ENCODE measurements at places on chromosomes 6 and 20.

GRCh38 chr6:121510568-121511177, 75.2 kb downstream of the GJA1 start:
- peak; percentile 74 for DNase-seq

DNA sequence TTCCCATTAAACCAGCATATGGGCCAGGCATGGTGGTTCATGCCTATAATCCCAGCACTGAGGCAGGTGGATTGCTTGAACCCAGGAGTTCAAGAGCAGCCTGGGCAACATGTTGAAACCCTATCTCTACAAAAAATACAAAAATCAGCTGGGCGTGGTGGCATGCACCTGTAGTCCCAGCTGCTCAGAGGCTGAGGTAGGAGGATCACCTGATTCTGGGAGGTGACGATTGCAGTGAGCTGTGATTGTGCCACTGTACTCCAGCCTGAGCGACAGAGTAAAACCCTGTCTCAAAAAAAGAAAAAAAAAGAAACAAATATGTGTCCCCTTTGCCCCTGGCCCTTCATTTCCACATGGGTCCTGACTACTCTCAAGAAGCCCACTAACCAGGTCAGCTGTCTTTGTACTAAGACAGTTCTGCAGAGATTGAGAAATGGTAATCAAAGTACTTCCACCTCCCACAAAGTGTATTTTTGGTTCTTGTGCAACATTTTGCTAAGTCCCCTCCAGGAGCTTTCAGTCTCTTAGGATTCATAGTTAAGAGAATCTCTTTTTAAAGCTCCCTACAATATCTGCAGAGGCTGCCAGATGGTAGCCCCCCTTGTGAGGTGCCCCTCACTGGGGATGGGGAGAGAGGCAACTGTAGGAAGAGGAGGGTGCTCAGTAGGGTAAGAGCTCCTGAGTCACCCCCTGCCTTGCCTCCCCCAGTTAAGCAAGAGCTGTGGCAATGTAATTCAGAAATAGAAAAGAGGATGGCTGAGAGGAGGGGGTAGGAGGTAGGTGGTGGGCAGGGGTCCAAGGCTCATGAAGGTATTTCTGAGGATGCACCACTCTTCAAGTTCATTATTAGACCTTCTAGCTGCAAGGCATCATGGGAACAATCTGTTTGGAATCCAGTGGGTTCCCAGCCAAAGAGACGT, 16.5 kb upstream of the WFDC2 start:
- no peak for DNase-seq

GRCh38 chr6:24927277-24927955, 8.3 kb downstream of the RIPOR2 start:
- no peak for DNase-seq

DNA sequence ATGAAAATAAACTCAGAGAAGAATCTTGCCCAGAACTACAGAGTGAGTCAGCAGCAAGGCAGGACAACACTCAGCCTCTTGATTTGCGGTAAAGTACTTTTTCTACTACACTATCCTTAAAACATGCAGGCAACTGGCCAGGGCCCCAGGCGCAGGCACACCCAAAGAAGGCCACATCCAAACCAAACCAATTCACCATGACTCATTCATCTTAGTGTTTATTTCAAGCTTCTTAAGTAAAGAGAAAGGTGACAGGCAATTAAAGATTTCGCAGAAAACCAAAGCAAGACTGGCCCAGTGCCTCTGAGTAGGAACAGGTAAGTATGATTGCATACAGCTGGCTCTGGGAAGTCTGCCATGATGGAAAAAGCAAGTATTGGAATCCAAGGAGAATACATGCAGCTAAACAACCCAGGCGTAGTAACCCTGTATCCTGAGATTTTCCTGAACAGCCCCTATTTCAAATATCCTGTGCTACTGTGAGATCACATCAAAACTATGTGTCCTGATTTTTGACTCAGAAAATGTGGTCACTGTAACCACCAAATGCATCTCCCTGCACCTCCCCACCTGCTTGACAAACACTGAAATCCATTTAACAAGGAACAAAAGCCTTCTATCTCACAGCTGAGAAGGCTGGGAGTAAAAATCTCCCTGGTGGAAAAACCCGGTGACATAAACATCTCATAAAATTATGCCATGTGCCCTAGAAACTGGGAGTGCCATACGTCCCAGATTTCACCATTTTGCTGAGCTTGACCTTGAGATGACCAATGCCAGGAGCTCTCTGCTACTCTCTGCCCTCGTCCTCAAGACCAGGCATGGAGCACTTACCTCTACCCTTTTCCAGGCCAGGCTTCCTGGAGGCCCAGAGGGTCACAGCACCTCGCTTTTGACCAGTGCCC, 12.4 kb downstream of the WFDC3 start:
- peak; percentile 94 for DNase-seq

DNA sequence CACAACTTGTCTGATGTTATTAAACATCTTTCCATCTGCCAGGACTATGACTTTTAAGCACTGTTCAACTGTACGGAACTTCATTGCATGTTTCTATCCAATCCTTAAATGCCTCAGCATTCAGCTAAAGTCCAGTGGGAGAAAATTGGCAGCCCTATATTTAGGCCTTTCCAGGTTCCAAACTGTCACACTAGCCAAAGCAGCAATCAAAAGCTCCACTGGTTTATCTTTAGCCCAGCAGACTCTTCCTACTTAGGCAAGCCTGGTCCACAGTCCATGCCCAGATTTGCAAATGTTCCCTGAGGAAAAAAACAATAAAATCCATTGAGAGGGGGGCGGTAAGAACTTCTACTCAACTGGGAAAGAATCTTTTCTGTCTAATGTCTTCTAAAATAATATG, 349.1 kb upstream of the GJE1 start:
- DNase-seq, result no peak

DNA sequence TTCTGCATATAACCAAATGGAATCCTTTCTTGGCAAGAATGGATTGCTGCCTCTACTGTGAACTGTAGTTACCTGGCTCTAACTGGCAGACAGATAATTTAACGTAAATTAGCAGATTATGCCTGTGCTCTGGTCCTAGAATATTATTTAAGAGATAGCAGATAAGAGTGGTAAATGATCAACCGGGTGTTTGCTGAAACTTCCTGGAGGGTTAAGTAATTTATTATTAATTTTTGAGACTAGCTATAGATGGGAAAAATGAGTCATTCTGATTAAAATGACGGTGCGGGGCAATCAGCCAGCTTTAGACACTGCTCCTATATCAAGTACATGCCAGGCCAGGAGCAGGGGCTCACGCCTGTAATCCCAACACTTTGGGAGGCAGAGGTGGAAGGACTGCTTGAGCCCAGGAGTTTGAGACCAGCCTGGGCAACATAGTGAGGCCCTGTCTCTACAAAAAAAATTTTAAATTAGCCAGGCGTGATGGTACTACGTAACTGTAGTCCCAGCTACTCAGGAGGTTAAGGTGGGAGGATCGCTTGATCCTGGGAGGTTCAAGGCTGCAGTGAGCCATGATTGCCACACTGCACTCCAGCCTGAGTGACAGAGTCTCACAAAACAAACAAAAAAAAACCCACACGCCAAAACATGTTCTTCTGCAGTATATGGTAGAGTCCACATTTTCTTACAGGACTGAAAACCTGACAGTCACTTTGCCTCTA, 22.6 kb downstream of the B4GALT5 start:
- peak; percentile 43 for DNase-seq

DNA sequence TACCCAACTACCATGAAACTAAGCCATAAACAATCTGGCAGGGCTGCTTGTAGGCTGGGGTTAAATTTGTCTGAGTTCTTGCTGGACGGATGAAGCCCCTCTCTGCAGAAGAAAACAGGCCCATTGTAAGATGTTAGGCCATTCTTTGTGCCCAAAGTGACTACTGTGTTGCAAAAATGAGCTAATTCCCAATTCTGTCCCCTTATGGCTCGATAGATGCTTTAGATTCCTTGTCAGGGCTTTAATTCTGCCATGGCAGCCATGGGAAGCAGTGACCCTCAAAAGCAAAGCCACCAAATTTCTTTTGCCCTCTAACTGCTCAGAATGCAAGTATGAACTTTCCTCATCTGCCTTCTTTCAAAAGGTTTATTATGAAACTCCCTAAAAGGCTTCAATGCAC, 45.2 kb downstream of the LAMA4 start:
- DNase-seq, result no peak

DNA sequence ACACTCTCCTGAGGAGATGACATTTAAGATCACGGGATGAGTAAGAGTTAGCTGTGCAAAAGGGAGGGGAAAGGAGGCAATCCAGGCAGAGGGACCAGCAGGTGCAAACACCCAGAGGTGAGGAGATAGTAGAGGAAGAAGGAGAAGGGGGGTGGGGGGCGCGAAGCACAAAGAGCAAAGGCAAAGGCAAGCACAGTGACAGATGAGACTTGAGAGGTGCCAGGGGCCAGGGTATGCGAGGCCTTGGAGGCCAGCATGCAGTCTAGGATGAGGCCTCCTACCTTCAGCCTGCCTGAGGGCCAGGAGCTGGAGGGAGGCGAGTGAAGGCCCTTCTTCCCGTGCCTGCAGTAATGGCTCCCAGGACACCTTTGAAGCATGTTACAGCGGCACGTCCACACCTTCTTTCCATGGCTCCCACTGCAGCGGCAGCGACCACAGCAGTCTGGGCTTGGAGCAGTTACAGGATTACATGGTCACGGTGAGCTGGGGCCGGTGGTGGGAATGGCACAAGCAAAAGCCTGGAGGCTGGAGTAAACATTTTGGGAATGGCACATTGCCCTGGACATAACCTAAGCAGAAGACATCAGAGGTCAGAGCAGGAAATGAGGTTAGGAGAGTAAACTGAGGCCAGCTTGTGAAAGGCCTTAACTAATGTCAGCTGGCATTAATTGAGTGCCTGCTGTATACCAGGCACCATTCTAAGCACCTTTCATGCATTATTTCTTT, 18.6 kb downstream of the CCM2L start:
- DNase-seq, result no peak

- no peak for DNase-seq
Measured at GRCh38 chr20:37669773-37670236, 24.0 kb upstream of the CTNNBL1 start.

- DNase-seq, result no peak
Measured at GRCh38 chr6:162653808-162654207, 73.8 kb downstream of the PRKN start.

GRCh38 chr6:165204807-165205545, 104.4 kb downstream of the C6orf118 start:
- peak; percentile 92 for DNase-seq

DNA sequence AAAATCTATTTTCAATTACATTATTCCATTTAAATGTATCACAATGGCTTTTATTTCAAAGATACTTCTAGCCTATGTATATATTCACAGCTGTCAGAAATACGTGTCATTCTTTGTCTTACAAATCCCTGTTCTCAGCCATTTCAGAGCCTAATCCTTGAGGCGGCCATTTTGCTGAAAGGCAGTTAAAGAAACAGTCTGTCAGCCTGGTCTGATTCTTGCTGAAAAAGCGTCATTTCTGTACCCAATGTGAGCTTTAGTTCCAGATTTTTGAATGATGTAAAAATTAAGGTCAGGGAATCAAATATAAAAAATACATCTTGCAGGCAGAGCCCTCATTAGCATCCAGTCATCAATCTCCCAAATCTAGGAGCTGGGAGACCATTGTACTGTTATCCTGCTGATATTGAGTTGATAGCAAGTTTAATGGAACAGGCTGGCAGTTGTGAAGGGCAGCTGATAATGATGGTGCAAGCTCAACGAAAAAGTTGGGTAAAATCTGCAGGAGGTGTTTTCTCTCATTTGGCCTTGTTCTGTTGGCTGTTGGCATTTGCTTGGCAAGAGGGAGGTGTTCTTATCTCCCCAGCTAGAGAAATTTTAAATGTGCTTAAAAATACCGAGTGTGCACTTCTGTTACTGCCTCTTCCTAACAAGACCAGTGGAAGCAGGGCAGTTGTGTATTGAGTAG, 314.8 kb downstream of the SOX4 start:
- DNase-seq, result no peak

GRCh38 chr6:113699239-113699638, 157.9 kb upstream of the MARCKS start:
- DNase-seq, result no peak

DNA sequence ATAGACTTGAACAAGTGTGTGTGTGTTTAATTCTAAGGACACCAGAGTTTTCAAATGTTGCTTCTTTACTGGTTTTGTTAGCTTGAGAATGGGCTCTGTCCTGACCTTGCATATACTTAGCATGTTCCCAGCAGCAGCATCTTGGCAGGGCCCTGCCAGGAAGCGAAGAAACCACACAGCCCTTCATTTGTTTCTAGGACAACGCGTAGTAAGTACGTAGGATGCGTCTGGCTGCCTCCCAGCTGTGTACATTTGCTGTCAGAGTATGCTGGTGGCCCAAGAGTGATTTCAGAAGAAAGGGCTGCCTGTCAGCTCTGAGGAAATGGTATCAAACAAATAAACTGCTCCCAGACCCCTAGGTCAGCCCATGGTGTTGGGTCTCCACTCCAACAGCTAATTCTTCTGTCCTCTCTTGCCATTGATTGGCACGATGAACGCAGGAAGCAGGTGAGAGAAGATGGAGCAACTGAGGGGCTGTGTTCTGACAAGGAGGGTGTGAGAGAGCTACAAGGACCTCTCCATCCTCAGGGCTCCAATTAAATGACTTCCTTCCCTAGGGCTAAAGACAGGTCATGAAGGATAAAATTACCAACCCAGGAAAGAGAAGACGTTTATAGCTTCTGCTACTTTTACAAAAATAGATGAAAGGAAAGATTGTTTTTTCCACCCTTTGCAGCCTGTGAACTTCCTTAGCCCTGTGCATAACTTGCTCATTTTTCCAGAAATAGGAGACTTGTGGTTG, 55.9 kb upstream of the HDDC2 start:
- DNase-seq, result no peak

- DNase-seq, result no peak
Measured at GRCh38 chr6:57283106-57283505, 34.3 kb upstream of the PRIM2 start.

- DNase-seq, result peak; percentile 37
Measured at GRCh38 chr6:115767931-115768330, 292.8 kb downstream of the FRK start.

DNA sequence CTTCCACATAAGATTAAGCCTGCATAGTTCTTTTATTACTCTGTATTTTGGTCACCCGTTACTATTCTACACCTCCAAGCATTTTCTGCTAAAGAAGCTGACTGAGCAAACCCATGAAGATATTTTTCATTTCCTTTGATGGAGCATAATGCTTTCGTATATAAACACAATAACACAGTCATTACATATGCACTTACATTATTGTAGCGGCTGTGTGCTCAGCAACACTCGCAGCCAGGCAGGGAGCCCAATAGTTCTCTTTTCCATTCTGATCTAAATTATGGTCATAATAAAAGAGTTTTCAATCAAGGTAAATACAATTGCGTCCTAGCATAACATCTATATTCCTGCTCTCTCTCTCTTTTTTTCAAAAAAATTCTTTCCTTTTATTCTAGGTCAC, 69.6 kb upstream of the TFB1M start:
- DNase-seq, result no peak

GRCh38 chr6:44599672-44600071, 212.2 kb downstream of the CDC5L start:
- DNase-seq, result no peak

GRCh38 chr6:53984163-53984562, 127.1 kb upstream of the MLIP start:
- DNase-seq, result peak; percentile 85

GRCh38 chr20:63519668-63520503, 679 bp upstream of the PPDPF start:
- DNase-seq, result no peak
